DMS79 (cell line): ENCODE measurements at places on chromosomes 16 and 17.
A peak's percentile ranks its signal among the peaks of the same experiment; 100 is the strongest.

DNA sequence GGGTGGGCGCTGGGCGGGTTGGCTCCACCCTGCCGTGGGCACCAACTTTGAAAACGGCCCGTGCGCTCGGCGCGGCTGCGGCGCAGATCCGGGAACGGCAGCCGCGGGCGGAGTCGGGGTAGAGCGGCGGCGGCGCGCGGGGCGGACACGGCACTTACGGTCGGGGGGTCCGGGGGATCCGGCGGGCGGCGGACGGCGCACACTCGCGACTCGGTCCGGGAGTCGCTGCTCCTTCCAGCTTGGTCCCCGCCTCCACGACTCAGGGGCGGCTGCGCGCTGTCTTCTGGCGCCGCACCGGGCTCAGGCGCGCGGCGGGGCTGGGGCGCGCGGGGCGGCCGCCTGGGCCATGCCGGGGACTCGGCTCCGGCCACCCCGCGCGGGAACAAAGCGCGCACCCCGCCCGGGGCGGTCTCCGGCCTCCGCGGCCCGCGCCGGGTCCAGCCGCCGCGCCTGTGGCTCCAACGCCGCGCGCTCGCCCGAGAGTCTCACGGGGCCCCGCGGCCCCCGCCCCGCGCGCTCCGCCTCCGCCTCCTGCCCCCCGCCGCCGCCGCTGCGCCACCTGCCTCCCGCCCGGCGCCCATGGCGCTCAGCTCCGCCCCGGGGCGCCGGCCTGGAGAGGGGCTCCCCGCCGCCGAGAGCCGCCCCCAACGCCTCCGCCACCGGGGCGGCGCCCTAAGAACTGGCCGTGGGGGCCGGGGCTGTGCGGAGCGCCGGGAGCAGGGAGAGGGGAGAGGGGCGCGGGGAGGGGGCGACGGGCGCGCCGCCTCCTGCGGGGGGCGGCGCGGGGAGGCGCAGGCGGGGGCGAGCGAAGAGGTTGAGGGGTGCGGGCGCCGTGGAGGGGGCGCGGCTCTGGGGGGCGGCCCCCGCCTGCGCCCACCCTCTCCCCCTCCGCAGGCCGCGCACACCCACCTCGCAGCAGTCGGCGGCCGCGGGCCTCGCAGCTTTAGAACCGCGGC is 35.9 kb downstream of the CBFA2T3 start:
- DNase-seq = no peak

DNA sequence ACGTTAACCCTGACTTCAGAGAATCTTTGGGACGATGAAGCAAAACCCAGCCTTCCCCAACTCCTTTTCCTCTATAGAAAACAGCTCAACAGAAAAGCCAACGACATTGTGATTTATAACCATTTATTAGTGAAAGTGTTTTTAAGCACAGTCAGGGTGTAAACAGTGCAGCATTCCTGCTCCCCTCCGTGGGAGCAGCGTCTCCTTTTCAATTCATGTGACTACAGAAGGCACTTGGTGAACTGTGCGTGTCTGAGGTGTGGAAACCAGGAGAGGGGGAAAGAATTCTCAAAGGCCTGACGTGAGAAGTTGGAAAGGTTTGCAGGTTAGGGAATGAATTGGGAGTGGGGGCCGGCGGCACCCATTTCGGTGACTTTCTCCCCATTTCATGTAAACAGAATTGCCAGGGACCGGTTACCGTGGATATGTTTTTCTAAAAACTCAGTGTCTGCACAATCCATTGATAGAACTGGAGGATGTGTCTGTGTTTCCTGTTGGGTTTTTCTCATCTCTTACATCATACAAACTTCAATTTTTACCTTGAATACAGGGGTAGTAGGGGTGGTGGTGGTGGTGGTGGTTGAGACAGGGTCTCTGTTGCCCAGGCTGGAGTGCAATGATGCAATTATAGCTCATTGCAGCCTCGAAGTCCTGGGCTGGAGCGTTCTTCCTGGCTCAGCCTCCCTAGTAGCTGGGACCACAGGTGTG is 53.1 kb downstream of the NDE1 start:
- DNase-seq = no peak

- peak; percentile 72 for DNase-seq
Observed at GRCh38 chr17:44708401-44709263, at the start of gene DBF4B. DBF4B (plus strand) TSS chr17:44708665; CDS start chr17:44708821, 156 bp downstream.

GRCh38 chr16:85733155-85733838 is 17.6 kb downstream of the C16orf74 start:
- no peak for DNase-seq

- no peak for DNase-seq
Observed at GRCh38 chr17:1460233-1460632, 4.2 kb upstream of the CRK start.

DNA sequence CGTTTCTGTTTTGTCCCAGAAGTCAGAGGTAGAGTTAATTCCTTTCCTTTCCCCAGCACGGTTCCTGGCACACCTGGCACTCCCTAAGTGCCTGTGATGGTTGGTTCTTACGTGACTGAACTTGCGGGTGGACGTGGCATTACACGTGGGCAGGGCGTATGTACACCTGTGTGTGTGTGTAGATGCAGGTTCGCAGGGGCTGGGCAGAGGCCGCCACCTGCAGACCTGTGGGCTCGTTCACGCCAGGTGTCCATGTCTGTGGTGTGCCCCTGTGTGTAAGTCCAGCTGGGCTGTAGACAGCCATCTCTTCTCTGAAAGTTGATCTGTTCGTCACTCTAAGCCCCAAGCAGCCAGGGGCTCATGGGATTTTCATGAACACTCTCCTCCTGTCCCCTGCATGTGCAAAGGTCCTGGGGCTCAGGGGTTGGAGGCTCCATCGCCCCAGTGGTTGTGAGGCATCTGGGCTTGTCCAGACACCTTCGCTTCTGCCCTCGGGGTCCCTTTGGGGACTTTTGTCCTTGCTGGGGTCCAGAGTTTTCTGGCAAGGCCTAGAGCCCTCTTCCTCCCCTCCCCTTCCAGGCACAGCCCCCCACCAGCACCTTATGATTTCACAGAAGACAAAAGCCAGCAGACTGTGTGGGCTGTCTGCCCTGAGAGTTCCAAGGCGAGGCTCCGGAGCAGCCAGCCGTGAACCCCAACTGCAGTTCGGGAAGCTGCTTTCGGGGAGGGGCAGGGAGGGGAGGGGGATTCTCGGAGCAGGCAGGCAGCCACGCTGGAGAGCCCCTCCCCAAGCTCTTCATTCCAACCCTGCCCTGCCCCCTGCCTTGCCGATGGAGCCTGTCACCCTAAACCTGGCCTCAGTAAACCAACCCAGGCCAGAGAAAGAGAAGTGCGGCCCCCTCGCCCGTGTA is 5.4 kb upstream of the FSCN2 start:
- peak; percentile 41 for DNase-seq

DNA sequence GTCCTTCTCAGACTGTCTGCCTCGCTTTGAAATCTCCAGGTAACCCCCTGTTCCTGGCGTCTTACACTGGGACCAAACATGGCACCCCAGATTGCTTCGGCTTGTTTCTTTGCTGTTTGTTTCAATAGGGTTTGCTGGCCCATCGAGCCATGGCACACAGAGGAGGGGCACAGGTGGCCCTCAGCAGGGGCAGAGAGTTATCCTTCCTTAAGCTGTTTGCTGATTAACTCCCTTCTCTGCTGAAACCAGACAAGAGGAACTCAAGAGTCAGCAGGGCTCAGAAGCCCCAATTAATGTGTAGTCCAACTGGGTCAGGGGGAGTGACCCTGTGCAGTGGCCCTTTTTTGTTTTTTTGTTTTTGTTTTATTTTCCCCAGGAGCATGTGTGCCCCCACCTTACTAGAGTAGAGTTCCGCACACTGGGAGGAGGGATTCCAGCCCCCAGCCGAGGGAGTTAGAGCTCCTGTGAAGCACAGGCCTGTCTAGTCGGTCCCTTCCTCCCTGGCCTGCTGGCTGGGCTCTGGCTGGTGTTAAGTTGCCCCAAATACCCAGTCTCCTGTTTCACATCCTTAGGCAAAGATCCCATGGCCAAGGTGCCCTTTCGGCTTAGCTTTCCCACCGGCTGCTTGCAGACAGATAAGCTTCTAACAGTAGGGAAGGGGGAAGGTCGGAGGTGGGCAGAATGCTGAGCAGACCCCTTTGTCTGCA is 39.3 kb downstream of the YPEL2 start:
- no peak for DNase-seq

- DNase-seq = no peak
Observed at GRCh38 chr17:77423589-77424451, 283.1 kb downstream of the SEC14L1 start.

GRCh38 chr16:2331931-2332267 is 8.6 kb downstream of the ABCA3 start:
- no peak for DNase-seq

DNA sequence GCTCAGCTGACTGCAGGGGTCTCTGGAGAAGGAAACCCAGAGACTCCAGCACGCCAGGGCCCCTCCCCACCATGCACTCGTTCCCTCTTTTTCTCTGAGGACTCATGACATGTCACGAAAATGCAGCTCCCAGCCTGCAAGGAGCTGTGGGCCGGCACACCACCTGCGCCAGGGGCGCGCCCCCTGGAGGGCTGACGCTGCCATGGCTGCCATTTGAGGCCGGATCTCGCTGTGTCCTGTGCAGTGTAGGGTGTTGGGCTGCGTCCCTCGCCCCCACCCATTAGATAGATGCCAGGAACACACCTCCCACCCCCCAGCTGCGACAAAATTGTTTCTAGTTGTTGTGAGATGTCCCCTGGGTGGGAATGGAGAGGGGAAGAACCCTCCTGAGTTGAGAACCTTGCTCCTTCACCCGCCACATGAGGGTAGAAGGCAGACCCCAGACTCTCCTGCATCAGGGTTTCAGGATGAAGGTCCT is 8.2 kb downstream of the SYNGR2 start:
- no peak for DNase-seq

- DNase-seq = no peak
Observed at GRCh38 chr16:27722207-27722606, 172.3 kb downstream of the KATNIP start.

GRCh38 chr16:82070656-82071369 is 35.8 kb downstream of the HSD17B2 start:
- no peak for DNase-seq

DNA sequence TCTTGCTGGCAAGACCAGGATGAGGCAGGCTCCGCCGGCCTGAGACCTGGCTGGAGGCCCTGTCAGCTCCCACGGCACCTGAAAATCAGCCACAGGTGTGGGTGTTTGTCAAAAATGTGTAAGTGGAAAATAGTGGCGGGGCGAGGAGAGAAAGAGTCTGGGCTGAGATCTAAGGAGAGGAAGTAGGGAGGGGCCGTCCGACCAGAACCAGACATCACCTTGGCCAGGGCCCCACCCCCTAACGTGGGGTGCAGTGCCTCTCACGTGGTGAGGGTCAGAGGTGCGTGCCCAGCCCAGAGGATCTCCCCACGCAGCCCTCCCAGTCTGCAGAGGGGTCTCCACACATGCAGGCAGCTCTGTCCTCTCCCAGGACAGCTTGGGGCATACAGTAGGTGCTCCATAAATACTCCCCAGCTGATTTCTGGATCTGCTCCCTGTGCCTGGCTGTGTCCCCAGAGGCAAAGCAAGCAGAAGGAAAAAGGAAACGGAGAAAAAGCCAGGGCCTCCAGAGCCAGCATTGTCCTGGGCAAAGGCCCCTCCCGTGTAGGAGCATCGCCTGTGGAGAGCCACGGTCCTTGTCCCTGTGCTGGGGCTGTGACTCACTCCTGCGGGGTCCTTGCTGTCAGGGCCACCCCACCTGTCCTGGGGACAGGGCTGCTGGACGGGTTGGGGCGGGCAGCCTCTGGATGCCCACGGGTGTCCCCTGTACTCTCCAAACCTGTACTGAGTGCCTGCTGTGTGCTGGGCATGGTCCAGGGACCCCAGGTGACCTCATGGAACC is 16.7 kb downstream of the ZFPM1 start:
- DNase-seq = no peak

DNA sequence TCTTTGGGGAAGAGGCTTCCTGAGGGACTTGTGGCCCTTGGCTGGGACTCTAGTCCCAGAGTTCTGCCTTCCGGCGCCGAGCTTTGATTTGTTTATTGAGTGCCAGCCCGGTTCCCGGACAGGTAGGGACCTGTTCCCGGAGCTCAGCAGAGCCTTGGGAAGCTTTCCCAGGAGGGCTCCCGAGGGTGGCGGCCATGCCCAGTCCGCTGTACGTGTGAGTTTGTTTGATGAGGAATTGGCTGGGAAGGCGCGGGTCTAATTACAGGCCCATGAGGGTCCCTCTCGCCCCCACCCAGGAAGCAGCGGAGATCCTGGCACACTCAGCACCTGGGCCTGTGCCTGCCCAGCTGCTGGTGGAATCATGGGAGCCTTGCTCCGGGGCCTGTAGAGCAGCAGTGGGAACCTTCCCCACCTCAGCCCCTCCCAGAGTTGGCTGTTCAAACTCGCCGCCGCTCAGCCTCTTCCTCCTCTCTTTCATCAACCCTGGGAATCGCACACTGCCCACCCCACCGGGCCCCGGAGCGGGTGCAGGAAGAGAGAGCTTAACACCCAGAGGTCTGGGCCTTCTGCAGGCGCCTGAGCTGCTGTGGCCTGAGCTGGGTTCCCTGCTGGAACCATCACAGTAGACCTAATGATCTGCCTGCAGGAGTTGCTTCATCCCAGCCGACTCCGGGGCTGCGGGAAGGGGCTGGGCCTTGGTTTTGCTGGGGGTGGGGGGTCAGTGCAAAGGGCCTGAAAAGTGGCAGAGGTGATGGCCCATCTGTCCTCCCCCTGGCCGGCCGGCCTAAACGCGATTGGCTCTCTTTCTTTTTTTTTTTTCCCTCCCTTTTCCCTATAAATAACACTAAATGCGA is 313.7 kb downstream of the SEC14L1 start:
- no peak for DNase-seq

DNA sequence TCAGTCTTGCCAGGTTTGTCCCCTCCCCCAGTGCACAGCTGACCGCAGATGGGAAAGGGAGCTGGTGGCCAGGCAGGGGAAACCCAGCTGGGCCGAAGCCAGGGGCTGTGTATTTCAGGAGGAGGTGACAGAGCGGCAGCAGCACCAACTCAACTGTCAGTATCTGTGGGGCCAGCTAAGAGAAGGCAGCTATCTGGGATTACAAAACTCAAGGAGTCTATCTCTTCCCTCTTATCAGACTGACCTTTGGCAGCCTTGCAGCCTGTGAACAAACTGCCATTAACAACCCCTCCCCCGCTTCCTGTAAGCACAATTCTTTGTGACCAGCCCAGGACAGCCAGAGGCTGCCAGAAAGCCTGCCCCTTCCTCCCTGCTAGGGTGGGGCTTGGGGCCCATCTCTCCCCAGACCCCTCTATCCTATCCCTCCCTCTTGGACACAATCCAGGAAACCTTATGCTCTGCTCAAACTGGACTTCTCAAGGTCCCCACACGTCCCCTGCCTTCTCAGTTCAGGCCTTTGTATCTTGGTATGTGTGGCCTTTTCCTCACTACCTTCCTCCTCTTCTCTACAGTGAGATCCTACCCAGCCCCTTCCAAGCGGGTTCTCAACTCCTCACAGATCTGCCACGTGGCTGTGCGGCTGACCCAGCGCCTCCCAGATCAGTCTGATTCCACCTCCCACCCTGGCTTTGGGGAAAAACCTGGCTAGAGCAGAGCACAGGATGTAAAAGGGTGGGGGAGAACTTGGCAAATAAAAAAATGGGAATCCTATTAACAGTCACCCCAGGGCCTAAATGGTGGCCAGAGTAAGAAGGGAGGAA is 10.5 kb downstream of the ST3GAL2 start:
- DNase-seq = no peak

DNA sequence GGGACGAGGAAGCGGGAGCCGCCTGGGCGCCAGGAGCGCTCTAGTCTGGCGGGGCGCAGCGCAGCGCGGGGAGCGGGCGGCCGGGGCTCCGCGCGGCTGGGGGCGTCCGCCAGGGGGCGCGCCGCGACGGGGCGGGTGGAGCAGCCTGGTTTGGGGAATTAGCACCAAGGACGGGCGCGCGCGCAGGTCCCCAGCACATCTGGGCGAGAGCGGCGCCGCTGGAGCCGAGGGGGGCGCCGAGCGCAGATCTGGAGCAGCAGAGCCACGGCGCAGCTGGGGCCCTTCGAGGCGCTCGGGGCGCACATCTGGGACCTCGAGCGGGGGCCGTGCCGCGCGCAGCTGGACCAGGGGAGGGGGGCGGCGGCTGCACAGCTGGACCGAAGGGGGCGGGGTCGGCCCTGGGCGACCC is at the start of gene NXPH3:
Gene NXPH3, plus strand, starts transcription at position 193 of the 409 bp plus-strand sequence. CDS start 349 bp downstream, outside the sequence.
- DNase-seq = peak; percentile 31

- DNase-seq = no peak
Observed at GRCh38 chr16:58011652-58012051, 10.4 kb downstream of the USB1 start.
